Aortic smooth muscle cell (primary cell): ENCODE measurements at places on chromosomes 1 and 21. TPM values are rescaled to one million over a fixed set of nuclear protein-coding genes. Genes with fewer than 3 reads are reported as not detected.

The CLCA1 gene
- total RNA-seq: not detected in 2 replicates

The PCAT6 gene
- total RNA-seq: 0.25 TPM in 1 of 2 replicates, not detected in the other

The CSF3R gene
- total RNA-seq: not detected in 2 replicates

The RAB13 gene
- total RNA-seq: 91.4 and 101 TPM in 2 replicates

The MTX1 gene
- 31.0 and 33.8 TPM in 2 replicates for total RNA-seq

The TEKT2 gene
- under 0.01 TPM in 1 of 2 replicates, not detected in the other for total RNA-seq

The CCDC17 gene
- total RNA-seq: 0.53 and 0.75 TPM in 2 replicates

The DMRTA2 gene
- total RNA-seq: 0.12 and 0.13 TPM in 2 replicates

The EIF2D gene
- 42.8 and 49.0 TPM in 2 replicates for total RNA-seq

The PGLYRP3 gene
- total RNA-seq: not detected in 2 replicates

The SPATA21 gene
- total RNA-seq: not detected in 2 replicates

The PTBP2 gene
- total RNA-seq: 11.5 and 16.9 TPM in 2 replicates

The PPM1J gene
- total RNA-seq: 0.50 and 0.53 TPM in 2 replicates

The PIGC gene
- total RNA-seq: 15.2 and 15.7 TPM in 2 replicates

The PCSK9 gene
- 0.25 and 0.40 TPM in 2 replicates for total RNA-seq

The ZC3H12A gene
- 8.6 and 9.9 TPM in 2 replicates for total RNA-seq

The WLS gene
- total RNA-seq: 173 and 276 TPM in 2 replicates

The KIF1B gene
- 23.9 and 34.6 TPM in 2 replicates for total RNA-seq

The NPPB gene
- 0.12 TPM in 1 of 2 replicates, not detected in the other for total RNA-seq

The MUL1 gene
- total RNA-seq: 21.5 and 24.7 TPM in 2 replicates
